ENCODE measurements at places on chromosomes 4 and X. TPM values are rescaled to one million over a fixed set of nuclear protein-coding genes. Genes with fewer than 3 reads are reported as not detected.

DNA sequence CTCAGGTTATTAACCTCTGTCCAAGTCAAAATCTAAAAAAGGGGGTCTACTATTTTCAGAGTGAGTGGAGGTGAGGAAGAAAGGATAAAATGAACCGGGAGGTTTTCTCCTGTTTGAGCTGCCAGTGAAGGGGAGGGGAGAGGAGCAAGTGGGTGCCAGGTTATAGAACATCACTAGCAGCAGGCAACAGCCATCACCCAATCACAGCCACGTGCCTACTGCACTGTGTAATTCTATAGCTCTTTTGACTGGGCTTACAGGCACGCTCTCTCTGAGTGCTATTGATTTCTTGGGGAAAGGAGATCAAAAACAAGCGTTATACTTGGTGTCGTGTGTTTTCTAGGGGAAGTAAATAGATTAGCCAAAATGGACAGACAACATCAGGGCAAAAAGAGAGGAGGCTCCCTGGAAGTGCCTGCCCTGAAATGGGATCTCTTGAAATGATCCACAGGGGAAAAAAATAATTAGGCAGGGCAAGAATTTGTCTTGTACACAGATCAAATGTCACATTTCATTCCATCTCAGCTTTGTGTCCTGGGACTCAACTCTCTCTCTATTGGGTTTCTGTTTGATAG is 300.5 kb upstream of the LCORL start:
- no peak overlapping the region for H3K4me3 ChIP-seq
- no peak for DNase-seq
- H3K4me1 ChIP-seq: no peaks in the 10 kb centered on the region
- no peak overlapping the region for H3K27ac ChIP-seq

- H3K4me3 ChIP-seq: no peak overlapping the region
- H3K4me1 ChIP-seq: no peaks in the 10 kb centered on the region
Observed at GRCh38 chr4:133982533-133983224, 218.9 kb downstream of the PABPC4L start.

DNA sequence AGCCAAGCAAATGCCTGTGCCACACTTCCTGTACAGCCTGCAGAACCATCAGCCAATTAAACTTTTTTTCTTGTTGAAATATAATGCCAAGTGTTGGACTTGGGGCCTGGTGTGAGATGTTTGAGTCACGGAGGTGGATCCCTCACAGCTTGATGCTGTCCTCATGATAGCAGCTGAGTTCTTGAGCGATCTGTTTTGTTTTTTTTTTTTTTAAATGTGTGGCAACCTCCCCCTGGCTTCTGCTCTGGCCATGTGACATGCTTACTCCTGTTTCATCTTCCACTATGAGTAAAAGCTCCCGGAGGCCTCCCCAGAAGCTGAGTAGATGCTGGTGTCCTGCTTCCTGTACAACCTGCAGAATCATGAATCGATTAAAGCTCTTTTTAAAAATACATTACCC is 973.3 kb upstream of the FTHL17 start:
- H3K4me1 ChIP-seq: no peaks in the 10 kb centered on the region
- H3K36me3 ChIP-seq: no peaks in the 10 kb centered on the region
- no peak overlapping the region for H3K4me3 ChIP-seq
- no peak for DNase-seq
- no peak overlapping the region for H3K27ac ChIP-seq

Gene SPANXN4
- not detected for total RNA-seq

DNA sequence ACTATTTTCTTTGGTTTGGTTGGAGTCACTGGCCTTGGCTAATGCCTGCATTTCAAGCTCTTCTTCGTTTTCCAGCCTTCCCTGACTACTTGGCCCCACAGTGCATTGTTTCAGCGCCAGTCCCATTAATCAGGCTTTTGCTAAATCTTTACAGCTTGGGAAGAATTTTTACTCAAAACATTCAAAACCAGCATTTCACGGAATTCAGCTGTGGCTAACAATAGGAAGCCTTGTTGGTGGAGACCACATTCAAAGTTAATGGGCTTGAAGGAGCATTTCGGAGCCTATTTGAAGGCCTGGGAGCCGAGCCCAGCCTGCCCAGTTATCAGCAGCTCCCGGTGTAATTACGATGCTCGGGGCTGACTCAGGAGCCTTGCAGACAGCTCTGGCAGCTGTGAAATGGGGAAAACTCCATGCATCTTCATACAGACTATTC is 30.8 kb upstream of the VCX2 start:
- no peak overlapping the region for H3K4me3 ChIP-seq
- H3K27me3 ChIP-seq: no peaks in the 10 kb centered on the region
- no peaks in the 10 kb centered on the region for H3K36me3 ChIP-seq
- no peak overlapping the region for H3K27ac ChIP-seq

- no peaks in the 10 kb centered on the region for H3K4me1 ChIP-seq
- H3K27ac ChIP-seq: no peak overlapping the region
- peaks cover 99% of the 10 kb centered on the region for H3K36me3 ChIP-seq
- no peak for DNase-seq
- no peak overlapping the region for H3K4me3 ChIP-seq
Observed at GRCh38 chr4:6295495-6295894, 25.8 kb downstream of the WFS1 start.

Measured in tibial nerve (tissue), 4 donors.